Smooth muscle cell of the brain vasculature (primary cell): ENCODE measurements at places on chromosomes 12 and 14.

DNA sequence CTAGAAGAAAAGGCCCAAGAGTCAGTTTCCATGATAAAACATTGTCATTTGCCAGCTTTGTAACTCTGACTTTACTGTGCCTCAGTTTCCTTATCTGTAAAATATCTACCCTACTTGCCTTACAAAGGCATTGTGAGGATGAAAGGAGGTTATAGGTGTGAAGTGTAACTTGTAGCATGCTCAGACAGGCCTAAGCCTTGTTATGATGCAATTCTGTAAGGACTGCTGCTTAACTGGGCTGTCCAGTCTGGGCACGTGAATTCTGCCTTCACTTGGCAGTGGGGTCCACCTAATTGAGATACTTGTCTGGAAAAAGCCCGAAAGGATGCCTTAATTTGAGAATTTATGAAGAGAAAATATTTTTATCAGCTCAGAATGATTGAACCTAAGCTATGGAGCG lies 114.5 kb upstream of the DYRK2 start:
- DNase-seq, result no peak

GRCh38 chr14:22202313-22202712 lies 386.7 kb downstream of the DAD1 start:
- DNase-seq, result no peak

DNA sequence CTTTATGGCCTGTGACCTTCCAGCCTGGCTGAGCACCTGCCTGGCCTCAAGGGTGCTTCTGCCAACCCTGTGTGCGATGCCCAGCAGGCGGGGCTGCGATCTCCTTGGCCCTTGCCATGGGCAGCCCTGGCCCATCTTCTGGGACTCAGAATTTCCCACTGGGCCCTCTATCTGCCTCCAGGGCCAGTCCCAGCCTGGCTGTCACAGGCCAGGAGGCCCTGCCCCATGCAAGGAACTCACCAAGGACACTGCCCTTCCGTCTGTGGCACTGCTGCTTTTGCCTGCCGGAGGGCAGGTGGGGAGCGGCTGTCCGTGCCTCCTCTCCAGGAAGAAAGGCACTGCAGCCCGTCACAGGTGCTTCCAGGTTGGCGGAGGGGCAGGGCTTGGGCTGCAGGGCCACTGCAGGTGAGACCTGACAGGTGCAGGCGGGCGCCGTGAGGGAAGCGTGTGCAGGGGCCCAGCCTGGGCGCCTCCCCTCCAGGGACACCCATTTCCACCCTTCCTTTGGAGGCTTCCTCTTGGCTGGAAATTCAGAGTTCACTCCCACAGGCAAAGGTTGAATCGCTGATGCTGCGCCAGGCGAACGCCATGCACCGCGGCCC lies 177.8 kb downstream of the KIF26A start:
- no peak for DNase-seq

DNA sequence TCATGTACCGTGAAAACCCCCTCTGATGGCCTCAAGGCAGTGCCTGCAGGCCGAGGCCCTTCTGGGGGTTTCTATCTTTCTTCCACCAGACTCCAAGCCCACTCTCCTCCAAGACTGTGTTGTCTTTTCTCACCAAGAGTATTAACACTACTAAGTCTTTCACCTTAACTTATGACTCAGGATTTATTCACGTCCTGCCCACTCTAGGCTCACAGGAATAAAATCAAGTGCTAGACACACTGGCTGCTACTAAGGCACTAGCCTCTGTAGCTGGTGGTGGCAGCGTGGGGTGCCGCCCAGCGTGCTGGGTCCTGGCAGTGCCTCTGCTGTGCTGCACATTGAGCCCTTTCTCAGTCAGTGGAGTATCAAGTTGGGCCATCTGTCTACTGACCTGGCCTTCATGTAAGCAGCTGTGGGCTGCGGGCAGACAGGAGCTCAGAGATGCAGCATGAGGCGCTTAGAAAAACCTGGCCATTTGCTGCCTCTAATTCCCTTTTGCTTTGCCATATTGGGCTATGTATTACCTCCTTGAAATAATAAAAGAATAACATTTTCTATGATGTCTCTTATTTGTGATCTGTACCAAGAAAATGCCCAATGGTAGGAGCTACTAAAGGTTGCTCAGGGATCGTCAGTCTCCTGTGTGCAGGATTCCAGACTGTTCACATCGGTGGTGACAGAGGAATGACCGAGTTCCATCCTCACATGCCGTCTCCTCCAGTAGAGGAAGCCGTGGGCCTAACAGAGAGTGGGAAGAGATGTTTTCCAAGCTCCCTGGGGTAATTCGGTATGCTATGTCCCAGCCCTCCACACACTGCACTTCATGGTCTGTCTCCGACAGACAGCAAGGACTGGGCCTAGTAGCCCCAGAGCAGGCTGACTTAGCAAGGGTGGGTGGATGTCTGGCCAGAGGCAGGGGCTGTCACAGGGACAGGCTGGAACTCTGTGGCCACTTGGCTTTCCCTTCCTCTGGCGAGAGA lies 39.9 kb downstream of the MAX start:
- DNase-seq, result no peak

GRCh38 chr12:84033162-84033561 lies 879.4 kb downstream of the SLC6A15 start:
- DNase-seq, result no peak

DNA sequence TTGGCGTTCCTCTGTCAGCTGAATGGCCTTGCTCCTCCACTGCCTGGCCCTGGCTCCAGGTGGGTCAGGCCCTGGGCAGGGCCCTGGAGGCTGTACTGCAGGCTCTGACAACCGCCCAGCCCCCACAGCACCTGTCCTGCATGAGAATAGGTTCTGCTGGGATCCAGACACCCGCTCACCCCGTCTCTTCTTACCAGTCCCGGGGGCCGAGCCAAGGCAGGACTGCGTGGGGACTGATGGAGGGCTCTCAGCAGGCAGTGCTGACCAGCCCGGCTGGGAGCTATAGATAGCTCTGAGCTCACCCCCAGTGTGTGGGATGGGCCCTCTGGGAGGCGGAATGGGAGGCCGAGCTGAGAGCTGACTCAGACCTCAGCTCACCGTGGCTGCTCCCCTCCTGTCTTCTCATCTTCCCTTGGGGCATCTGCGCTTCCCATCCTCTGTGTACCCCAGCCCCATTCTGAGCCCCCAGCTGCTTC lies 39.6 kb downstream of the TEAD4 start:
- DNase-seq, result peak; percentile 59

DNA sequence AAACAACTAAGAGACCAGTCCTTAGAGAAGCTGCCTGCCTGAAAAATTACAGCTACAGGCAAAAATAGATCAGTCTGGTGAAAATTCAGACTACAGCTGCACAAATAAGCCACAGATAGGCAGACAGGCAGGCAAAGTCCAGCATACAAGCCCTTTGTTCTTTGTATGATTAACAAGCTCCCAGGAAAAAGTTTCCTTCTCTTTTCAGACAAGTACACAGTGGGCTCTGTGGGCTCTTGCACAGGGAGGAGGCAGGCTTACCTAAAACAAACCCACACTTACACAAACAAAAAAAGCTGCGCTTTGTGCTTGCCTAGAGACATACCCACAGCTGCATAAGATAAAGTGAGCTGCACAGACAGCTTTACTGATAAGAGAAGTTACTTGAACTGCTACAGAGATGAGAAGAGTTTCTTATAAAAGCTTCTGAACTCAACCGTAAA lies 7.7 kb downstream of the OR6C68 start:
- DNase-seq, result no peak

DNA sequence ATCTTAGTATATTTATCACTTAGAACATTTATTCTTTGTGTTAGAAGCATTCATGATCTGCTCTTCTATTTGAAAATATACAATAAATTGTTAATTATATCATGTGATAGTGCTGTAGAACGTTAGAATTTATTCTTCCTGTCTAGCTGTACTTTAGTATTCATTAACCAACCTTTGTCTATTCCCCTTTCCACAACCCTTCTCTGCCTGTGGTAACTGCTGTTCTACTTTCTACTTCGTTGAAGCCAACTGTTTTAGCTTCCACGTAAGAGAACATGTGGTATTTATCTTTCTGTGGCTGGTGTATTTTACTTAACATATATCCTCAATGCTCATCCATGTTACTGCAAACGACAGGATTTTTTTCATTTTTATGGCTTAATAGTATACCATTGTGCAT lies 18.1 kb downstream of the TBC1D15 start:
- DNase-seq, result no peak

DNA sequence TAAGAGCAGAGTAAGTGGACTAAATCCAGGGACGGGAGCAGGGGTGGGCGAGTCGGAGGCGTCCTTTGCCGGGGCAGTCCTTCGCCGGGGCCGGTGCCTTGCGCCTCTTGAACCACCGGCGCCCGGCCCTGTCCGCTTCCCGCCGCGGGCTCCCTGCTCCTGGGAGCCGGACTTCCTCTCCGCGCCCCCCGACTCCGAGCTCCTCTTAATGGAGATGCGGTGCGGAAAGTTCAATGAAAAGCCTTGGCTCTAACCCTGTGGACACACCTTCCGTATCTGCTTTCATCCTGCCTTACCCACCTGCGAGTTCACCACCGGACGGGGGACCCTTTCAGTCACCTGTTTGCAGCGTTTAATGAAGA lies 412 bp downstream of the FGFR1OP2 start:
- no peak for DNase-seq

- DNase-seq, result no peak
These were observed 368.8 kb downstream of the TMEM121 start for GRCh38 chr14:105894978-105895881.

DNA sequence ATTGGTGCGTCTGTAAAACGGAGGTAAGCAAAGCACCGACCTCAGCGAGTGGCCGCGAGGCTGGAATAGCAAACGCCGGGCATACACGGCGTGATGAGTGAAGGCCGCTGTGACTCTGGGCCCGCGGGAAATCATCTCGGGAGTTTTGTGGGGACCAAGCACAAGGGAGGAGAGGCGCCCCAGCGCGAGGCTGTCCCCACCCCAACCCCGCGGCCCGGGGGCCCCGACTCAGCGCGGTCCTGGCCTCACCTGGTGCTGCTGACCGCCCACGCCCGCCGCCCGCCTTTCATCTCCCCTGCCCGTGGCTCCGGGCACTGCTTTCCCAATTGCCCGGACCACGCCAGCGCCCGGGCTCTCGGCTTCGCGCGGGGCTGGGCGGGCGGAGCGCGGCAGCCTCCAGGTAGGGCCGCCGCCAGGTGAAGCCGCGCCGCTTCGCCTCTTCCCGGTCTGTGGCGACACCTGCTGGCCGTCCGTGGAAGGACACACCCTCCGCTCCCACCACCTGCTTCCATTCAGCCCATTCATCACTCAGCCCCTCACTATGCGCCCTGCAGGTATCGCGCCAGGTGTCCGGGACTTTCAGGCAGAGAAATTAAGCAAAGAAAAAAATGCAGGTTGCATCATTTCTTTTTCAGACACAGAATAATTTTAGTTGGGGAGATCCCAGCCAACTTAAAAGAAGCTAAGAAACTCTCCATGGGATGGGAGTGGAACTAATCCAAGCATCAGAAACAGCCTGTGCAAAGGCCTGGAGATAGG lies 360.4 kb downstream of the MED13L start:
- no peak for DNase-seq

DNA sequence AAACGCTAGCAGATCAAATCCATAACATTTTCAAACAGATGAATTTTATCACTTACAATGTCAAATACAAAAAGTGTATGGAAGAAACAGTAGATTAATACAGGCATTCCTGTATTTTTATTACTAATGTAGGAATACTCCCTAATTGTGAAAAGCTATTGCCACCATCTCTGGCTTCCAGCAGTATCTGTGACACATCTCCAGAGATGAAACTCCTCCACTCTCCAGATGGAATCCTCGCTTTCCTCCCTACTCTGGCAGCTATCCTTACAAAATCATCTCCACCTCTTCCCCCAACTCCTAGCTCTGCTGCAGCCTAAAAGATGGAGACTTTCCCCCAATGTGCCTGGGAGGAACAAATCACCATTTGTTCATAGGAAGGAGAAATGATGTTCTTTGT lies 211.4 kb downstream of the SSPN start:
- no peak for DNase-seq

GRCh38 chr12:98738539-98738938 lies 93.4 kb downstream of the APAF1 start:
- no peak for DNase-seq

DNA sequence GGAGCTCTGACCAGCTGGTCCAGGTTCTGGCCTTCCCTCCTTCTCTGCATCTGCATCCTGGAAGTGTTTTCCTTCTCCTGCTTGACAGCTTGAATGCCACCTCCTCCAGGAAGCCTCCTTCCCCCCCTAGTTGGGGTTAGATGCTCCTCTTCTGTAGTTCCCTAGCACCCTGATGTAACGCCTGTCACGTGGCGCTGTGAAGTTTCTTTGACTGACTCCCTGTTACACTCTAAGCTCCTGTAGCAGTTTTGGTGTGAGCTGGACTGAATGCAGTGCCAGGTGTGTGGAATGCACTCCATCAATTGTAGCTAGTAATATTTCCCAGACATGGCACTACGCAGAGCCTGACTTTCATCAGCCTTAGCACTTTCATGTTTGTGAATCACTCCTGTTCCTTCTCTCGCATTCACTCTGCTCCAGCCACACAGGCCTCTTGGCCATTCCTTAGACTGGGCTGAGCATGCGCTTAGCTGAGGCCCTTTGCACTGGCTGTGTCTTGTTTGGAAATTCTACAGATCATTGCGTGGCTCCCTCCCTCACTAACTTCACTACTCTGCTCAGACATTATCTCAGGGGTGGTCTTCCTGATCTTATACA lies 2.1 kb upstream of the FAIM2 start:
- DNase-seq, result no peak

GRCh38 chr12:8088574-8088973 lies 6.5 kb downstream of the NECAP1 start:
- no peak for DNase-seq

- no peak for DNase-seq
These were observed 60.8 kb upstream of the MED13L start for GRCh38 chr12:116338064-116338846.

GRCh38 chr14:72928872-72929271 lies 2.6 kb downstream of the DCAF4 start:
- DNase-seq, result no peak

GRCh38 chr12:10179776-10180181 lies 947 bp downstream of the TMEM52B start:
- DNase-seq, result no peak

GRCh38 chr12:110065540-110065939 lies 17.2 kb upstream of the C12orf76 start:
- DNase-seq, result no peak

DNA sequence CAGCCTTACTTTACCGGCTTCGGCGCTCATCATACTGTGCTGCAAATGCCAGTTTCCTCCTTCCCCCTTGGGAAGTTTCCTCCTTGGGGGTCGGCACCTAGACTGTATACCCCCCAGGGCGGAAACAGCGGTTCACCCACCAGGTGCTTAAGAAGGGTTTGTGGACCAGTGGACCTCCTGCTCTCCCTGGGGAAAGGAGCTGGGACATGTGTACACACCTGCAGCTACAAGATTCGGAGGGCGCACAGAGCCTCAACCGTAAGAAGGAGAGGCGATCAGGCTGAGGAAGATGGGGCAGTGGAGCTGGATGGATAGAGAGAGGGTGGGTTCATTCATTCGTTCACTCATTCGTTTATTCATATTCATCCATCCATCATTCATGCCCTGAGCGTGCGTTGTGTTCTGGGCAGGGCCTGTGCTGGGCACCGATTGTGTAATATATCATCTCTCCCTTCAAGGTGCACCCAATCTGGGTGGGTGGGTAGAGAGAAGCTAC lies 717 bp upstream of the ZNF839 start:
- no peak for DNase-seq
